Germinal center (tissue), 1 donor: ENCODE measurements at places on chromosomes 11 and 22.

DNA sequence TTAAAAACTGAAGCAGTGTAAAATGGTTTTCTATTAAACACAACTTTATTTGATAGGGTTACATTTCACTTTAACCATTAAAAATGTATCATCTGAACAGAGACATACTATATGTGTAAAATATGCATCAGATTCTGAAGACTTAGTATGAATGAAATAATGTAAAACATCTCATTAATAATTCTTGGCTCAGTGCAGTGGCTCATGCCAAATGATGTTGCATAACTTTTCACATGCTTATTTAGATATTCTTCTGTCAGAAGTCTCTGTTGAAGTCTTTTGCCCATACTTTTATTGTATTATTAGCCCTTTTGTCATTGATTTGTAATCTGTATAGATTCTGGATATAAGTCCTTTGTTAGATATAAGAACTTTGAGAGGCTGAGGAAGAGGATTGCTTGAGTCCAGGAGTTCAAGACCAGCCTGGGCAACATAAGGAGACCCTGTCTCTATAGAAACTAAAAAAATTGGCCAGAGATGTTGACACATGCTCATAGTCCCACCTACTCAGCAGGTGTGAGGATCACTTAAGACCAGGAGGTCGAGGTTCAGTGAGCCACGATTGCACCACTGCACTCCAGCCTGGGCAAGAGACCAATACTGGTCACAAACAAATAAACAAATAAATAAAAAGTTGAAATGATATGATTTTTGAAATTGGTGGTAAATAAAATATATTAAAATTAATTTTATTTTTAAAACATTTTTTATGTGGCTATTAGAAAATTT lies 73.8 kb upstream of the PARVA start:
- DNase-seq, result no peak

- no peak for DNase-seq
Measured at GRCh38 chr11:117458275-117459122, 130.8 kb downstream of the CEP164 start.

GRCh38 chr11:111115890-111116289 lies 129.6 kb upstream of the POU2AF2 start:
- no peak for DNase-seq

GRCh38 chr22:43376765-43377547 lies 33.8 kb upstream of the SCUBE1 start:
- DNase-seq, result no peak

- DNase-seq, result no peak
Measured at GRCh38 chr11:112100462-112100861, 13.8 kb downstream of the SDHD start.

- no peak for DNase-seq
Measured at GRCh38 chr11:58905721-58906547, 33.4 kb upstream of the GLYATL1 start.

- DNase-seq, result no peak
Measured at GRCh38 chr11:66017321-66017720, 5.5 kb downstream of the CST6 start.

GRCh38 chr11:87101956-87102580 lies 64.3 kb downstream of the TMEM135 start:
- DNase-seq, result no peak

DNA sequence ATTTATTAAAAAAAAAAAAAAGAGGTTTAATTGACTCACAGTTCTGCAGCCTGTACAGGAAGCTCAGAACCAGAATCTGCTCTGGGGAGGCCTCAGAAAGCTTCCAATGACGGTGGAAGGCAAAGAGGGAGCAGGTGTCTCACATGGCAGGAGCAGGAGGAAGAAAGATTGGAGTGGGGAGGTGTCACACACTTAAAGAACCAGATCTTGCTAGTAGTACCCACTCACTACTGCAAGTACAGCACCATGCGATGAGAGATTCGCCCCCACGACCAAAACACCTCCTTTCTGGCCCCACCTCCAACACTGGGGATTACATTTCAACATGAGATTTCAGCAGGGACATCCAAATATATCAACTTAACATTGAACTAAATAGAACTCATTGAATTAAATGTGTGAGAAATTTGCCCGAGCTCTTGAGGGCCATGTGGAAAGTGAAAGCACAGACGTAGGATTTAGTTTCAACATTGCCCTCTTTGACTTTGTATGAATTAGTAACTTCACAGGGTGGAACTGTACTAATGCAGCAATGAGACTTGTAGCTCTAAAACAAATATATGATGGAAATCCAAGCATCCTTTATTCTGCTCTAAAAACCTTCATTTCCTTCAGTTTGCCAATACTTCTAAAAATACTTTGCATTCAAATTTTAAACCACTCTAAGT lies 628.2 kb downstream of the FAM181B start:
- DNase-seq, result no peak

DNA sequence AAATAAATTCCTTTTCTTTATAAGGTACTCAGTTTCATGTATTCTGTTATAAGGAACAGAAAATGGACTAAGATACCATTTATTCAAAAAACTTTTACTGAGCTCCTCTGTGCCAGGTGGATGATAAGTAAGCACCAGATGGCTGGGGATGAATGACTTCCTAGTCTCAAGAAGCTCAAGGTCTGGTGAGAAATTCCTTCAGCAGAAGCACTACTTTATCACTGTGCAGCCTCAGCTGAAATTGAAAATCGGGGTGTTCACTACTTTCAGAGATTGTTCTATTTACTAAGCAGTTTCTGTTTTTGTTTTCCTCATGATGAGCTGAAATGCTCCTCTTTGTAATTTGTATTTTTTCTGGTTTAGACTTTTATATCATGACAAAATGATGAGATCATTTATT lies 7.8 kb downstream of the LDHAL6A start:
- no peak for DNase-seq
